ENCODE measurements at places on chromosomes 12 and 14.

DNA sequence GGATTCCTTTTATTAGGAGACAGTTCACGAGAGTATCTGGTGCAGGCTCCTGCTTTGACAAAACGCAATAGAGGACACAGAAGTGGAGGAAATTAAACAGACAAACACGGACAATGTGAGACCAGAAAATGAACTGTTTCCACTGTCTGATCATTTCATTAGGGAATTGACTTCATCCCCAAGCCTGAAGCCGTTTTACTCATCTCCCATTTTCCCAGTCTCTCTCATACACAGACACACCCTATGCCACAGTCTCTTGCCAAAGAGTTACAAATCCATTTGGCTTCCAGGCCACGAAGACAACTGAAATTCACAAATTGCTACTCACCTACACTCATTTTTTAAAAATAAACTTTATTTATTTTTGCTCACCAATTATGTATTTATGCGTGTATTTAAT lies 1087.8 kb upstream of the TMEM132C start:
- no peak for DNase-seq

GRCh38 chr14:77641534-77642341 lies 25.3 kb upstream of the SPTLC2 start:
- DNase-seq = peak; percentile 82

- no peak for DNase-seq
Measured at GRCh38 chr12:63138488-63138887, 12.5 kb downstream of the AVPR1A start.

- peak; percentile 94 for DNase-seq
Measured at GRCh38 chr14:105091517-105092170, 26.4 kb upstream of the GPR132 start.

DNA sequence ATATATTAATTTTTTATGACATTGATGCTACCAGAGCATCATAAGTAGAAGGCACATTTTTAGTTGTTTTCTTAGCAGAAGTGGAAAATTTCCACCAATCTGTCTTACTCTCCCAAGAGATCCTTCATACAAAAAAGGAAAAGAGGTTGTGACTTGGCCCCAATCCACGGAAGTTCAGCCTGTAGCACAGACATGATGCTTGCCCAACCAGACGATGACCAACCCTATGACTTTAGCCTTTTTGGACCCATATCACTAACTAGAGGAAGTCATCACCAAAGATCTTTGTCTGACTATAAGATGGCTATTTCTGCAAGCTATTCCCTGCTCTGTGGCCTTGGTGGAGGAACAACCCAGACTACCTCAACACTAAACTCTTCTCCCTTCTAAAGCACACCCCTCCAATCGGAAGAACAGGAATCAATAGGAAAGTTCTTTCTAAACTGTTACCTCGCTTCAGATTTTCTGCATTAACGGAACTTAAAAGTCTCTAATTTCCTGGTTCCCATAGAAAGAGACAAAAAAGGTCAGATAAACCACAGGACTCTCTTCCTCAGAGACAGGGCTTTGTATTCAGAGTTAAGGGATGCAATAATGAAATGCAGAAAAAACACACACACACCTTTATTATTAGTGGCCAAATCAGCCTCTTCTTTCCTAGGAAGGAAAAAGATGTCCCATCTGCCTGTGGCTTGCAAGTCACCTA lies 4.1 kb upstream of the RHOJ start:
- no peak for DNase-seq

GRCh38 chr12:11728154-11728755 lies 78.8 kb downstream of the ETV6 start:
- no peak for DNase-seq

GRCh38 chr12:25186788-25187402 lies 8.1 kb downstream of the DNAI7 start:
- no peak for DNase-seq

- no peak for DNase-seq
Measured at GRCh38 chr14:34000396-34000795, 49.5 kb upstream of the EGLN3 start.

DNA sequence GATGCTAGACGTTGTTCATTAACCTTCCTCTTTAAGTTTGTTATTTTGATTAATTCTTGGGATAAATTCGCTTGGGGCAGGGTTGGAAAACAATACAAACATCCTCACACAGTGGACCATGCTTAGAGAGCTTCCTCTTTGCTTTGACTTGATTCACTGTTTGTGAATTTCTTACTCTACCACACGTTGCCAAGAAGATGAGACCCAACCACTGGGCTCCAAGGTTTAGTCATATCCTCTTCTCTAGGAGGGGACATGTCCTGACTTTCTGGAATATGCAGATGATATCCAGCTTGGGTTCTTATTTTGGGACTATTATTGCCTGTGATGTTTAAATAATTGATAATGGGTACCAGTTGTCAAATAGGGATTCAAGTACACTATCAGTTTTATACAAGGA lies 428.2 kb downstream of the ATP23 start:
- DNase-seq = no peak

GRCh38 chr12:117564881-117565280 lies 203.5 kb upstream of the NOS1 start:
- DNase-seq = no peak

DNA sequence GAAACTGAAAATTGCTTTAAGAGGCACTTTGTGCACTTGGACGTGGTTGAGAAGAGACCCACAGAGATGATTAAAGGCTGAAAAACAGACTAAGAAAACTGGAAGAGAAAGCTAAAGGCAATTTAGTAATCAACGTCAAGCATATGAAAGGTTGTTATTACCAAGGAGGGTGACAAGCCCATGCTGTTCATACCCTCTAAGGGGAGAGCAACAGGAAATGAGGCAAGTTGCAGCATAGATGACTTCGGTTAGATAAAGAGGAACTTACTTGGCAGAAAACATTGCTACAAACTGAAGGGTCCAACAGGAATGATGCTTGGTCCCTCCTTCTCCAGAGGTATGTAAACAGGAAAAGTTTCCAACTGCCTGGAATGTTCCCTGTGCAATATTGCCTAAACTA lies 107.8 kb downstream of the DUSP6 start:
- DNase-seq = no peak

- DNase-seq = peak; percentile 35
Measured at GRCh38 chr12:114799574-114800487, 115.9 kb upstream of the TBX3 start.

GRCh38 chr12:80867941-80868340 lies 69.8 kb downstream of the LIN7A start:
- DNase-seq = no peak

- no peak for DNase-seq
Measured at GRCh38 chr12:56785141-56785865, 22.2 kb downstream of the HSD17B6 start.

DNA sequence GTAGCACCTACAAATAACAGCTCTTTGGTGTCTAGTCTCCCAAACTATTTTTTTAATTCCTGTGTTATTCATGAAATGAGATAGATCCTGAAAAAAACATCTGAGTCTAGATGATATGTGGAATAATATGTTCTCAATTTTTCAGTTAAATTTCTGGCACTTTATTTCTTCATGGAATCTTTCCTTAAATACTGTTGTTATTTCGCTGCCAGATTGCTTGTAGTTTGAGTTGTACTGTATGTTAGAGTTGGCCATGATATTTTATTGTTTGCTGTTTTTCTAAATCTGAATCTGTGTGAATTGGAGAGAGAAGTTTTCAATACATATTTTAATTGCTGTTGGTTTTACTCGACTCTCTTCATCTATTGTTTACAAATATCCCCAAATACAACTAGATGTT lies 500.5 kb downstream of the EGLN3 start:
- no peak for DNase-seq

DNA sequence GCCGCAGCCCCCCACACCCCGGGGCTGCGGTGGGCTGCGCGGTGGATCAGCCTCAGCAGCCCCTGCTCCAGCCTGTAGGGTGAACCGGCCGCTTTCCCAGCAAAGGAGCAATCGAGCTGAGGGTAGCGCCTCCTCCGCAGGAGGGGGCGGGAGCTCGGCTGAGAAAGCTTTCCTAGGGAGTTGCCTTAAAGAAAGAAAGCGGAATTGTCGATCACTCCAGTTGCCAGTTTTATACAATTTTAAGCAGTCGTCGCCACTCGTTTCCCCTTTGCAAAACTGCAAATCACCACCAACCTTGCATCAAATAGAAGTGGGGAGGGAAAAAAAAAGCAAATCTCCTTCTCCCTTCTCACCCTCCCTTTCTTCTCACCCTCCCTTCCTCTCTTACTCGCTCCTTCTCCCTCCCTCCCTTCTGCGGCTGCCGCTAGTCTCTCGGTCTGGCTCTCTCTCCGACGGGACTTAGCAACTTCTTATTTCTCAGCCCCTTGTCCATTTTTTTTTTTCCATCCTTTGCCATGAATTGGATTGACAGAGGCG lies at the start of gene PDE3A:
Gene PDE3A, plus strand, starts transcription at position 424 of the 537 bp plus-strand sequence. CDS start 748 bp downstream, outside the sequence.
- peak; percentile 72 for DNase-seq

- no peak for DNase-seq
Measured at GRCh38 chr14:68042586-68043210, 223.1 kb downstream of the RAD51B start.

DNA sequence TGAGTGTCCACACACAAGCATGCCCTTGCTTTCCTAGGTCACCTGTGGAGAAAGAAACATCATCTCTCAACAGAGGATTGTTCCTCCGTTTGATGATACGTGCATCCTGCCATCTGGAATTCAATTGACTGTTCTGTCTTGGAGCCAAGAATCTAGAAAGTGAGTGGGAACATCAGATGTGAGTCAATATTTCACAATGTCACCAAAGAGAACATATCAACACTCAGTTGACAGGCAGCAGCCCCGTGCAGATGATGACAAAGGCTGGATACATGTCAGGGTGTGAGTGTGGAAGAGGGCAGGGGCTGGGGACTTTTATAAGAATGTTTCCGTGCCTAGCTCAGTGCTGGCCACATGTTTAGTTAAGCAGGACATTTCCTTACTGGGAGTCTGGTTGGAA lies 76.1 kb downstream of the TBC1D30 start:
- no peak for DNase-seq

- no peak for DNase-seq
Measured at GRCh38 chr14:95547626-95548327, 12.9 kb downstream of the GLRX5 start.

DNA sequence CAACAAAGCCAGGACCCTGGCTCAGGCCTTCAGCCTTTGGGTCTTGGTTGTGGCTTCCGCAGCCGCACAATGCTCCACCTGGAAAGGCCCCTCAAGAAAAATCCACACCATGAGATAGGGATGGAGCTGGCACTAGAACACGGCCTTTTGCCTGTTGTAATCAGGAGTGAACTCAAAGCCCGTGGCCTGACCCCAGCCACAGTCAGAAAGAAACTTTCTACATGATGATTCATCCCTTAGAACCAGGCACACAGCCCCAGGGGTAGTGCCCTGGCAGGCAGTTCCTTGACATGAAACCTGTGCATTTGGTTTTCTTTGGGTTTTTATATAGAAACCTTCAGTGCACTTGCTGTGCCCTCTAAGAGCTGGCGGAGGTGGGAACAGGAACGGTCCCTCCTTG lies 5.1 kb downstream of the CLMN start:
- no peak for DNase-seq

DNA sequence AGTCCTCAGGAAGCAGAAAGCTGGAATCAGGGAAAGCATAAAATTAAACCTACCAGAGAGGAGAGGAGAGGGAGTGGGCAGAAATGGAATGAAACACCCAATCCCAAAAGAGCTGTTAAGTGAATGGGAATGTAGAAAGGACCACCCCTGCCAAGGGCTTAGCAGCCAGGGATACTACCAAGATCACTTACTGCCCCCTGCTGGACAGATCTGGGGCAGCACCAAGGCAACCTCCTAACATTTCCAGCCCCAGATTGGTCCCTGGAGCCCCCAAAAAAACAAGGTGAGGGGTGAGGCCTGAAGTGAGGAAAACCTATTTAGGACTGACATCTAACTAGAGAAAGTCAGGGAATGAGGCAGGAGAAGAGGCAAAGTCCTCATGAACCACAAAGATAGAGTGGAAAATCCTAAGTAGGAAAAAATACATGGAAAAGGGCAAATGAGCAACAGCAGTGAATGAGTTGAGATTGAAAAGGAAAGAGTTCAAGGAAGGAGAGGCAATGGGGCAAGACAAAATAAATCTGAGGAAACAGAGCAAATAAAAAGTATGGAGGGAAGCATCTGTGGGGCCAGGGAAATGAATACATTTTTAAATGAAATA lies 11.2 kb upstream of the FKBP11 start:
- peak; percentile 53 for DNase-seq

DNA sequence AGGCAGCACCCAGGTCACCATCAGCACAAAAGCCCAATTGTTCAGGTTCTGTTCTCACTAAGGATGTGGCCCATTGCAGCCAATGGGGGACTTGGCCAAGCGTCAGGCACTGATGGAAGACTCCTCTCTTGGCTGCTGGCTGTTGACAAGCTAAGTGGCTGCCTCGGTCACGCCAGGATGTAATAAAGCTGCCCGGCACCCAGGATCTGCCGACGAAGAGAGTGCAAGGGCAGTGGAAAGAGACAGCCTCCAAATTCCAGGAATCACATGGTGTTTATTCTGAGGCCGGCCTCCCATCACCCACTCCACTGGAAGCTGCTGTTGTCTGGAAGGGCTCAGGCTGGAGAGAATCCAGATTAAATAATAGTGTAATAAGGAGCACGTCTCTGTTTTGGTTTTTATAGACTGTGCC lies 451.8 kb upstream of the TBX3 start:
- DNase-seq = peak; percentile 47

DNA sequence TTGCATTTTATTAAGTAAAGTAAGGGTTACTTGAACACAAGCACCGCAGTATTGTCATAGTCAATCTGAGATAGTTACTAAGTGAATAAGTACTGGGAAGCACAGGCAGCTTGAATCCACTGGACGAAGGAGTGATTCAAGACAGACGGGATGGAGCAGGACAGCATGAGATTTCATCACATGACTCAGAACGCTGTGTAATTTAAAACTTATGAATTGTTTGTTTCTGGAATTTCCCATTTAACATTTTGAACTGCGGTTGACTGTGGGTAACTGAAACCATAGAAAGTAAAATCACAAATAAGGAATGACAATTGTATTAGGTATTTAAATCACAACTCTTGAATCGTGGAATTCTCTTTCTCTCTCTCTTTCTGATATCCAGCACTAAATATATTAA lies 1630.4 kb upstream of the SEL1L start:
- no peak for DNase-seq

- DNase-seq = peak; percentile 84
Measured at GRCh38 chr12:120224304-120225199, 23.6 kb upstream of the RPLP0 start.

GRCh38 chr14:33457021-33457420 lies 493.9 kb downstream of the EGLN3 start:
- no peak for DNase-seq

GRCh38 chr12:110538869-110539622 lies 36.9 kb downstream of the RAD9B start:
- peak; percentile 58 for DNase-seq

GRCh38 chr14:57769863-57770523 lies 95.9 kb downstream of the SLC35F4 start:
- DNase-seq = no peak

GRCh38 chr12:2221030-2221621 lies 168.3 kb downstream of the CACNA1C start:
- no peak for DNase-seq

- no peak for DNase-seq
Measured at GRCh38 chr12:114166362-114166761, 200.2 kb upstream of the RBM19 start.

- no peak for DNase-seq
Measured at GRCh38 chr12:104730763-104731162, 227.3 kb downstream of the SLC41A2 start.
